Brain pericyte (primary cell): ENCODE measurements at places on chromosomes 4 and X.

DNA sequence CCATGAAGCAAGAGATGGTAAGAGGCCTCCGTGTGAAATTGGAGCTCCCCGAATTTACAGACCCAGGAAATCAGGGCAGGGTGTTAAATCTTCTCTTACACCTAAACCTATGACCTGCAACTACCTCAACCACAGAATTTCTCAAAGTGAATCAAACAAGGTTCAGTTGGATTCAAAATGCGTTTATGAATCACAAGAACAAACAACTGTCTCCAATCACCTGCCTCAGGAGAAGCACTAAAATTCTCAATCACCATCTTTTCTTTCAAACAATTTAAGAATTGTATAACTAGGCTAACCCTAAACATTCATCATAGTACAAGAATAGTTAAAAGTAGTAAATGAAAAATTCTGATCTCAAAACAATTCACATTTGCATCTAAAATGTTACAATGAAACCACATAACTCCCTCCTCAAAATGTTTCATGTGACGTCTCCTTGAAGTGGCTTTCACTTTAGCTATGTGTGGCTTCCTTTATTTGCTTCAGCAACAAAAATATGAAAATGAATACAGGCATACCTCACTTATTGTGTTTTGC lies 19.2 kb downstream of the PPP3CA start:
- no peak for DNase-seq

DNA sequence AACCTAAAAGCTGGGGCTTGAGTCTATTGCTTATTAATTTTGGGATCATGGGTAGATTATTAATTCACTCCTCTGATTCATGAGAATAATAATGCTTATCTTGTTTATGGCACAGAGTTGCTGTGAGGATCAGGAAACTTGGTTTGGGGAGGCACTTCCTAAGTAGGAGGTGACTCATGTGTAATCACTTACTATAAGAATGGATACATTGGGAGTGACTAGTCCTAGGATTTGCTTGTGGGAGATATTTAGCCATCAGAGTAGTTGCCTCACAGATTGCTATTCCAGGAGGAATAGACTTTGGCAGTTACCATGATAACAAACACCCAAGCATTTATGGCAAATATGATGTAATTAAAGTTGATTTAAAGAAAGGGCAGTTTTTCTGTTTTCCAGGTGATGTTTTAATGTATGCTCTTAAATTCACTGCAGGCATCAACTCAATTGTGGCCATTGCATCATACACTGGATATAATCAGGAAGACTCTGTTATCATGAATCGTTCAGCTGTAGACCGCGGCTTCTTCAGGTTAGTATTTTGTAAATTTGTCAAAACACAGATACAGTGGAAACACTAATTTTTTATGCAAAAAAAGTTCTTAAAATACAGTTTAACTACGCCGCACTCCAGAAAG lies 41.9 kb downstream of the POLR2B start:
- no peak for DNase-seq

DNA sequence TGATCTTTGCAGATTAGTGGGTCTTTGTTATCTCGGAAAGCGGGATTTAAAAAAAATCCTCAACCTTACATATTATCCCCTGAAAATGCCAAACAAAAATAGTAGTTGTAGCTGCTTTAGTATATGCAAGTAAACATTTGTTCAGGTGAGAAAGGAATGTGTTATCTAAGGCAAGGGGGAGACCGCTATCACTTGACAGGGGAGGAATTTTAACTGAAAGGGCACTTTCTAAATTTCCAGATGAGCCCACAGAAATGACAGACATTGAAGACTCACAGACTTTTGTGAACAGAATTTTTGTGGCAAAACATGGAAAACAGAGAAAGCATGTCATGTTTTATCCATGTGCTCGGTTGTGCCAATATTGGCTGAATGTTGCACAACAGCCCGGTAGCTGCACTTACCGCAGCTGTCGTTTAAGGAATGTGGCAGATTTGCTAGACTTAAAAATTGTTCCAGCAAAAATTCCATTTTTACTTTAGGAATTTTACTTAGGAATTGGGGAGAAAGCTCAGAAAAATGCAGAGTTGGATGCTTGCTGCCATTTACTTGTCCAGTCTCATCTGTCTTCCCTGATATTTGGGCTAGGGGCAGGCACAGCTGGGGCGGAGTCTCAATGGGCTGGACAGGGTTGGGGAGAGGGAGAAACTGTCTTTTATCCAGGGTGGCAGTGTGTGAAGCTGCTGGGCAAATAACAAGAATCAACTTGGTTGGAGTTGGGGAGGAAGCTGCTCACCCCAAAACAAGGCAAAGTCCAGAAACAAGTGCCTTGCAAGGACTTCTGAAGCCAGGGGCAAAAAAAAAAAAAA lies 94.6 kb upstream of the RPS6KA3 start:
- DNase-seq = no peak

DNA sequence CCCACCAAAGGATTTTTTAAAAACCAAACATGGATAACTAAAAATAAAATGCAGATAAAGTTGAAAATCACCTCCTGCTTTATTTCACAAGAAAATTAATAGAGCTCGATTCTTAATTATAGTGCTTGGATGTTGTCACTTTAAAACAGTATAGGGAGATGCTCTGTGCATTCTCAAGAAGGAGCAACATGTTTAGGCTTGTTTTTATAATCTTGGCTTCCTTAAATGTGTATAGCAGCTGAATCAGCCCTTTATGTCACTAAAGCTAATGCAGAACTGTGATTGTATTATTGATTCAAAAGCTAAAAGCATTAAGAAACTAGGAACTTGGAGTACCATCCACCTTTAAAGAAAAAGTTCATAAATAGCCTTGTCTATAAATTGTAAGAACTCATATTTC lies 12.9 kb downstream of the UTP3 start:
- DNase-seq = no peak

DNA sequence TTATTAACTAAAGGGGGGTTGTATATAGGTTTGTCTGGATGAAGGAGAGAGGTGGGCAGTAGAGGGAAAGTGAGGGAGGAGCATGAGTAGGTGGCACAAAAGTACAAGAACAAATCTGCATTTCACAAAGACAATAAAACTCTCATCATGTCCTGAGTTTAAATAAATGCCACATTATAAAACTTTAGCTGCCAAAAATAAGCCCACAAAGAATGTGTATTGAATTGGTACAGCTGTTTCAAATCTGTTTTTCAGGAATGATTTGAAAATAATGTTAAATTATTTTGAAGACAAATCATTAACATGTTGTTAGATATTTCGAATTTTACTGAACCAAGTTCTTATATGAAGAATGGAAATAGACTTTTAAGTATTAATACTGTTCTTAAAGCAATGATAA lies 5.8 kb downstream of the CNKSR2 start:
- DNase-seq = no peak
